ENCODE measurements at places on chromosomes 11 and 22. TPM values are rescaled to one million over a fixed set of nuclear protein-coding genes. Genes with fewer than 3 reads are reported as not detected.

DNA sequence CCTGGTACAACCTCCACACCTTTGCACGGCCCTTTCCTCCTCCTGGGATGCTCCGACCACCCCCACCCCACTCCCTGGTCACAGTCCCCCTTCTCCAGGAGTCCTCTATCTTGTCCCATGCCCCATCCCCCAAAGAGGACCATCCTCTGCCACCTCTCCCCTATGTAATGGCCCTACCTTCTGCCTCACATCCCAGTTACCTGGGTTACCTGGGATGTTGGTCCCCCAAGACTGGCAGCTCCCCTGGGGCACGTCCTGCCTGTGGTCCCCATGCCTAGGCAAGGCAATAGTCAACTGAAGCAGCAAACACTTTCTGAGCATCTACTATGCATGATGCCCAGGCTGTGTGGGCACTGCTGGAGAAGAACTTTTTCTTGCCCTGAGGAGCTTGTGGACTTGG lies 8.7 kb downstream of the ACTN3 start:
- no peaks in the 10 kb centered on the region for H3K27me3 ChIP-seq
- H3K4me3 ChIP-seq: no peak overlapping the region
- no peak overlapping the region for H3K27ac ChIP-seq
- peaks cover 9% of the 10 kb centered on the region for H3K4me1 ChIP-seq

GRCh38 chr11:59224351-59224928 lies 11.7 kb upstream of the MPEG1 start:
- no peaks in the 10 kb centered on the region for H3K36me3 ChIP-seq
- peak; percentile 43 for DNase-seq
- peak overlapping the region; percentile 57 for H3K27ac ChIP-seq
- no peaks in the 10 kb centered on the region for H3K4me1 ChIP-seq
- no peaks in the 10 kb centered on the region for H3K27me3 ChIP-seq

DNA sequence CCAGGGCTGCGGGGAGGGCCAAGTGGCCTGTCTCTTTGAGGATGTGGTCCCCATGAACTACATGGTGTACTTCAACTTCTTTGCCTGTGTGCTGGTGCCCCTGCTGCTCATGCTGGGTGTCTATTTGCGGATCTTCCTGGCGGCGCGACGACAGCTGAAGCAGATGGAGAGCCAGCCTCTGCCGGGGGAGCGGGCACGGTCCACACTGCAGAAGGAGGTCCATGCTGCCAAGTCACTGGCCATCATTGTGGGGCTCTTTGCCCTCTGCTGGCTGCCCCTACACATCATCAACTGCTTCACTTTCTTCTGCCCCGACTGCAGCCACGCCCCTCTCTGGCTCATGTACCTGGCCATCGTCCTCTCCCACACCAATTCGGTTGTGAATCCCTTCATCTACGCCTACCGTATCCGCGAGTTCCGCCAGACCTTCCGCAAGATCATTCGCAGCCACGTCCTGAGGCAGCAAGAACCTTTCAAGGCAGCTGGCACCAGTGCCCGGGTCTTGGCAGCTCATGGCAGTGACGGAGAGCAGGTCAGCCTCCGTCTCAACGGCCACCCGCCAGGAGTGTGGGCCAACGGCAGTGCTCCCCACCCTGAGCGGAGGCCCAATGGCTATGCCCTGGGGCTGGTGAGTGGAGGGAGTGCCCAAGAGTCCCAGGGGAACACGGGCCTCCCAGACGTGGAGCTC lies 13.5 kb downstream of the ADORA2A start:
- no peaks in the 10 kb centered on the region for H3K4me1 ChIP-seq
- H3K4me3 ChIP-seq: no peak overlapping the region
- H3K27me3 ChIP-seq: no peaks in the 10 kb centered on the region
- H3K36me3 ChIP-seq: no peaks in the 10 kb centered on the region

DNA sequence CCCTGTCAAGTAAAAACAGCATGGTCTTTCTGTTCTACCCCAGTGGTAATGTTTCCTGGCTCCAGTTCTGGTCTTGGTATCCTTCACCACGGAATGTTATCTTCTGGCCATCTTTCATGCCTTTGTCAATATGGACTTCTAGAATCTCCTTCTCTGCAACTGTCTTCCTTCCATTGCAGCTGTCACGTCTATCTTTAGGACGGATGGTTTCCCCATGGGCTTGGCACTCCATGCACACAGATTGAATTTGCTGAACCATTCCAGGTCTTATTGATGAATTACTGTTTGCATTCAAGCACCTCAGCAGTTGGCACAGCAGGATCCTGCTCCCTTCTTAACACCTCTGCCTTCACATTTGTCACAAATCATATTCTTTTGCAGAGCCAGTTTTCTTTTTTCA lies 44.9 kb upstream of the SLC25A18 start:
- no peak for DNase-seq
- H3K27me3 ChIP-seq: no peaks in the 10 kb centered on the region
- no peaks in the 10 kb centered on the region for H3K36me3 ChIP-seq

DNA sequence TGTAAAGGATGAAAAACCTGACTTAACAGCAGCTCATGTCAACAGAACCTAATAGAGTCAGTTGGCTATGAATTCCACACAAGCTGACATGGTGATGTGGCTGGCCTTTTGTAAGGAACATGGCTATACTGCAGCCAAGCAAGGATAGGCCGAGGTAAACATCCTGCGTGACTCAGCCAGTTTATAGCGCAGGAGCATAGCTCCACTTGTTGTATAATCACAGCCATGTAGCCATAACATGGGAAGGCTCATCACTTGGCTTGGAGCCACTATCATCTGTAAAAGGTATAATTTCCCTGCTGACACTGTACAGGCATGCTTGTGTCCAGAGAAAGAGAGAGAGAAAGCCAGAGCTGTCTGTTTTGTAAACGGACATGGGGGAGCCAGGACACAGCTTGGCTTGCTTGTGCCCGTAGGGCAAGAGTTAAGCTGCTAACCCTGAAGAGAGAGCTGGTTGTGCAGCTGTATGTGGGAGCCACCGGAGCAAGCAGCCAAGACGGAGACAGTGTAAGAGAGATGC lies 104.4 kb upstream of the PLET1 start:
- DNase-seq: no peak
- no peaks in the 10 kb centered on the region for H3K36me3 ChIP-seq
- no peak overlapping the region for H3K27ac ChIP-seq
- no peaks in the 10 kb centered on the region for H3K27me3 ChIP-seq
- no peak overlapping the region for H3K4me3 ChIP-seq

DNA sequence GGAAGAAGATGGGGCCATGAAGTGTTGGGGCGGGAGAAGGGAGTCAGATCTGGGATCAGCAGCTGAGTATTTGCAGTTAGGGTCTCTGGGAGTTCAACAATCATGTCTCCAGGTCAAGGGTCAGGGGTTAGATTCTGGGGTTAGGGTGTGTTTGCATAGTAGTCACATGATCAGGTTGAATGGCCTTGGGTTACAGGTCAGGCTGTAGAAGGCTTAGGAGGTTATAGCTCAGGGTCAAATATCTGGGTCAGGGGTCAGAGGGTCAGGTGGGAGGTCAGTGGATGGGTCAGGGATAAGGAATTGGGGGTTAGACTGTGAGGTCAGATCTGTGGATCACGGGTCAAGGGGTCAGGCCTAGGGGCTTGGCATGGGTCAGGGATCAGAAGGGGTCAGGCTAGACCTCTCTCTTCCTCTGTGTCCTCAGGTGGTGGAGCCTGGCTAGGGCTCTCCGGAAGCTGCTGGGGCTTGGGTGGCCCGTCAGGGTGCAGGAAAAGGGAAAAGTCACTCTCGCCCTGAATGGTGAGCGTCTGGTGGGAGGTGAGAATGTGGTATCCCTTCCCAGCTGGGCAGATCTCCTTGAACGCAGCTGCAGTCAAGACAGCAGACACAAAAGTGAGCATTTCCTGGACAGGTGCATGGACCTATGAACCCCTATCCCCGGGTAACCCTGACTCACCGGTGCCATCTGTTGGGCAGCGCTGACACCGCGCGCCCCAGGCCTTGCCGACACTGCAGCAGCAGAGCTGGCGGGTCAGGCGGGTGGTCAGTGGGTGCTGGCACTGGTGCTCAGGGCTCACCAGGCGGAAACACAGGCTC lies 6.4 kb downstream of the LTBP3 start:
- no peak overlapping the region for H3K4me3 ChIP-seq
- no peaks in the 10 kb centered on the region for H3K36me3 ChIP-seq
- H3K27me3 ChIP-seq: no peaks in the 10 kb centered on the region
- peak; percentile 87 for DNase-seq

DNA sequence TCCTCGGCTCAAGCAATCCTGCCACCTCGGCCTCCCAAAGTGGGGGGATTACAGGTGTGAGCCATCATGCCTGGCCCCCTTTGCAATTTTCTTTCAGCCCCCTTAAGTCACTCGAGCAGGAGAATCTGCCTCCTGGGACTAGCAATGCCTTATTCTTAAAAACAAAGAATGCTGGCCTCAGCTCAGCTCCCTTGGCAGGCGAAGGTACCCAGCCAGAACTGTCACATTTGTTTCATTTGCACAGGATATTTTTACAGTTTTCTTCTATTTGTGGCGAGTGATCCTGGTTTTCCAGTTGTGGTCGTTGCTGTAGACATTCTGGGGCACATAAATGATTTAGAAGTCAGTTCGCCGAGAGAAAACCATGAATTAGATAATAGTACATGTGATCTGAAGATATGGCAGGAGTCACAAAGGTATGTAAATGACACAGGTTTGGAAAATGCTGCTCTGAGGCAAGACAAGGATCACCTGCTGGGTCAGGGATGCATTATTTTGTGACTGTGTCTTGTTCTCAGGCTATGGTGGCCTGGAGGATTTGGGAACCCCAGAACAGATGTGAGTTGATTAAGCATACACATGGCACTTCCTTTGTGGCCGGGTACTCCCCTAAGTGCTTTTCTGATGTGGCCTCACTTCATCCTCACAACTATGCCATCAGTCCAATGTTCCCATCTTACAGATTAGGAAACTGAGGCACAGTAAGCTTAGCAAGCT lies 51.2 kb upstream of the SLC22A12 start:
- no peaks in the 10 kb centered on the region for H3K36me3 ChIP-seq
- no peaks in the 10 kb centered on the region for H3K27me3 ChIP-seq
- no peak for DNase-seq
- H3K4me1 ChIP-seq: peaks cover 6% of the 10 kb centered on the region
- no peak overlapping the region for H3K27ac ChIP-seq
- no peak overlapping the region for H3K4me3 ChIP-seq

DNA sequence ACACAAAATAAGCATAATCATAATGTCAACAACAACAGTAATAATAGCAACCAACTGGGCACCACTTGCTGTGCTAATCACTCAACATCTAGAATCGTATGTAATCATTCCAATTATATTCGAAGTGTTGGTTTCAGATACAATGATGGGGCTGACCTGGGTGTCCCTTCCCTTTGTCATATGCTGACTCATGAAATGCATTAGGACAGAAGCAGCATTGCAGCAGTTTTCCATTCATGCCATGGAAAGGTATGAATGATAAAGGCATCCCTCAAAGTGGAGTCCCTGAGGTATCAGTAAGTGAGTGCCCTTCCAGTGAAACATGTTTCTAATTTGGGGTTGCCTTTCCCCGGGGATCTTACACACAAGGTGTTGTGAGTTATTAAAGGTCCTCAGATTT lies 46.3 kb upstream of the ANO3 start:
- no peaks in the 10 kb centered on the region for H3K4me1 ChIP-seq
- H3K27ac ChIP-seq: no peak overlapping the region
- H3K4me3 ChIP-seq: no peak overlapping the region
- DNase-seq: no peak

- H3K27ac ChIP-seq: peak overlapping the region; percentile 45
- H3K4me1 ChIP-seq: peaks cover 40% of the 10 kb centered on the region
- DNase-seq: peak; percentile 38
- H3K4me3 ChIP-seq: no peak overlapping the region
- no peaks in the 10 kb centered on the region for H3K36me3 ChIP-seq
These were observed 1.2 kb upstream of the CCDC86 start for GRCh38 chr11:60840470-60841430.

DNA sequence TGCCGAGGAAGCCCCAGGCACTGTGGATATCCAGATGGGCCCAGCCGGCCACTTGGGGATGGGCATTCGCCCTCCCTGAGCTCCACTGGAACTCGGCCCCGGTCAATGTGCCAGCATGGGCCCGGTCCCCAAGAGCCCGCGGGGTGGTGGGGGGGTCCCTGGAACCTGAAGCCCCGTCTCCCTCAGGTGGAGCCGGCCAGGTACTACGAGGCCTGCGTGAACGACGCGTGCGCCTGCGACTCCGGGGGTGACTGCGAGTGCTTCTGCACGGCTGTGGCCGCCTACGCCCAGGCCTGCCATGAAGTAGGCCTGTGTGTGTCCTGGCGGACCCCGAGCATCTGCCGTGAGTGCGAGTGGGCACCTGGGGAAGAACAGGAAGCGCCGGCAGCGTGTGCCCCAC lies 21.2 kb downstream of the MUC5AC start:
- no peak overlapping the region for H3K27ac ChIP-seq
- no peaks in the 10 kb centered on the region for H3K27me3 ChIP-seq
- no peaks in the 10 kb centered on the region for H3K36me3 ChIP-seq
- H3K4me1 ChIP-seq: no peaks in the 10 kb centered on the region
- no peak for DNase-seq
- no peak overlapping the region for H3K4me3 ChIP-seq

GRCh38 chr11:88414981-88415413 lies 77.5 kb upstream of the CTSC start:
- no peaks in the 10 kb centered on the region for H3K4me1 ChIP-seq
- no peak overlapping the region for H3K27ac ChIP-seq
- no peak overlapping the region for H3K4me3 ChIP-seq
- no peaks in the 10 kb centered on the region for H3K27me3 ChIP-seq
- DNase-seq: no peak

DNA sequence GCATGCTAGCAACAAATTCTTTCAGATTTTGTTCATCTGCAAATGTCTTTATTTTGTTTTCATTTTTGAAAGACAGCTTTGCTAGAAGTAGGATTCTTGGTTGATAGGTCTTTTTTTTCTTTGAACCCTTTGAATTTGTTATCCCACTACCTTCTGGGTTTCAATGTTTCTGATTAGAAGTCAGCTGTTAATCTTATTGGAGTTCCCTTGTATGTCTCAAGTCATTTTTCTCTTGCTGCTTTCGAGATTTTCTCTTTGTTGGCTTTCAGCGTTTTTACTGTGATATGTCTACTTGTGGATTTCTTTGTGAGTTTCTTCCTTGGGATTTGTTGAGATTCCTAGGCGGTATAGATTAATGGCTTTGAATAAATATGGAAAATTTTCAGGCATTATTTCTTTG lies 27.2 kb upstream of the MS4A8 start:
- no peak overlapping the region for H3K4me3 ChIP-seq
- H3K36me3 ChIP-seq: no peaks in the 10 kb centered on the region
- H3K27ac ChIP-seq: no peak overlapping the region

DNA sequence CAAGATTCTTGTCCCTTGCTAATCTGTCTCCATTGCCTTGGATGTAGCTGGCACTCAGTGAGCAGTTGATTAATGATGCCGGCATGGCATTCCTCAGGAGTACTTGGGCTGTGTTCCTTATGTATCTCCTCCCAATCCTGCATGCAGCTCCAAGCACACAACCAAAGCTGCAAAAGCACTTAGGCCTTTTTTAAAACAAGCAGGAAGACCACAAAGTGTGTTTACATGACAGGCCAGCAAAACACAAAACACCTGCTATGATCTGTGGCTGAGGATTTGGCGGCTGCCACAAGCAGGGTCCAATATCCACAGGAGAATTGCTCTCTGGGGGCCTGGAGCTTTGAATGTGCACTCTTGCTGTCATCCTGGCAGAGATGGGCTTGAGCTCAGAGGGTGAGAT lies 8.9 kb downstream of the ABTB2 start:
- no peaks in the 10 kb centered on the region for H3K36me3 ChIP-seq
- DNase-seq: no peak
- H3K4me3 ChIP-seq: no peak overlapping the region
- H3K27ac ChIP-seq: no peak overlapping the region
- H3K27me3 ChIP-seq: no peaks in the 10 kb centered on the region
- H3K4me1 ChIP-seq: peaks cover 23% of the 10 kb centered on the region

THY1 gene
- 6.9 TPM for total RNA-seq

OR52I2 gene
- total RNA-seq: not detected

SCGB1C1 gene
- total RNA-seq: not detected

APOBEC3H gene
- not detected for total RNA-seq
